AG04450 (cell line): ENCODE measurements at places on chromosomes 2 and 18. TPM values are rescaled to one million over a fixed set of nuclear protein-coding genes. Genes with fewer than 3 reads are reported as not detected.

DNA sequence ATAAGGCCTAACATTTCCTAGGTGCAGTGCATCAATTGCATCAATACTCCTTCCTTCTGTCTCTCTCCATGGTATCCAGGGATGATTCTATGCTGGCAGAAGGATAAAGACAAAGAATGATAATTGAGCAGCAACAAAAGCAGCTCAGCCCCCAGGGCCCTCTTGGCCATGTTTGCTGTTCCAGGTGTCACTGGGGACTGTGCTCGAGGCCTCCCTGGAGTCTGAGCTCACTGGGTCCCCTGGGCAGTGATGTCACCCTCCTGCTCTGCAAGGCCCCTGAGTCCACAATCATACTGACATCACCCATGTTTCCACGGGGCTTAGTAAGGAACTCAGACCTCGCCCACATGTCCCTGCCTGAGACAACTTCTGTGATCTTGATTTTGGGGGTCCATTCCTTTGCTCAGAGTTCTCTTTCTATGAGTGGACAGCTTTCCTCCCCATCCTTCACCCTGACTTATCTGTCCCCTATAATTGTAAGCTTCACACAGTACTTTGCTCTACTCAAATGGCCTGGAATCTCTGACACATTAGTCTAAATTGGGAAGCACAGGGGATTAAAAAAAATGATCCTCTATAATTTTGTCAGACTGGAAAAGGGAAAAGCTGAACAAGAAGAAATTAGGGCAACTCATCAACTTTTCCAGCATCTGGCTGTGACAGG is 15.8 kb upstream of the EXOC6B start:
- DNase-seq: no peak

DNA sequence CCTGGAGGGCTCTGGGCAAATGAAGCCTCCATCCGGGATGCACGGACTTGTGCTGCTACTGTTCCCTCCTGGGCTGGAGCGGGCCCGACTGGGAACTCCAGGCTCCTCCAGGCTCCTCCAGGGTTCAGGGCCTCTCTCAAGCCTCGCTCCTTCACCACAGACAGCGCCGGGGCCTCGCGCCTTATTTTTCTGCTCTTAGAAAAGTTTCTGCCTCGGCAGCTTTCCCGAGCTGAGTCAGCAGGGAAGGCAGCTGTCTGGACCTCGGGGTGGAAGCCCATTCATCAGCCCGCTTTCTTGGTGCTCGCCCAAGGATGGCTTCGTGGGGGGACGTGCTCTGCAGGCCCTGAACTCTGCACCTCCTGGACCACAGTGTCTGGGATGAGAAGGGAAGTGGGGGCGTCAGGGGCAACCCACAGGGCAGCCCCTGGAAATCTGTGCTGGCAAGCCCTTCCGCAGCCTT is 12.9 kb upstream of the TEX51 start:
- peak; percentile 3 for DNase-seq

DNA sequence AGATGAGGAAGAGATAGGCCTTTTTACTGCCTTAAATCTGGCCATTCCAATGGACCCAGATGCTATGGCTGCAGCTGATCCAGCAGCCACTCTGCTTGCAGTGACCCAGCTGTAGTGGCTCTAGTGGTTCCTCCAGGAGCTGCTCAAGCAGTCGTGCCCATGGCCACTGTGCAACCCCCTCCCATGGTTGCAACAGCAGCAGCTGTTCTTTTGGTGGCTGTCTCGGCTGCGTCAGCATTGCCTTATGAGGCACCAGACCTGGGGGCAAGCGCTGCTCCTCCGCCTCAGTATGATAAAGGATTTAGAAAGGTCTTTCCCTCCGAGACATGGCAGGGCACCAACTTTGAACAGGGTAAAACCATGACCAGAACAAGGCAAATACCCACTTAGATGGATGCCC is 384.9 kb upstream of the DCC start:
- DNase-seq: no peak

The GAL3ST2 gene
- not detected in 2 replicates for polyA plus RNA-seq

The VIL1 gene
- polyA plus RNA-seq: 0.06 TPM in 1 of 2 replicates, not detected in the other

- DNase-seq: no peak
Observed at GRCh38 chr18:12861637-12862036, 22.4 kb downstream of the PTPN2 start.

The THSD7B gene
- polyA plus RNA-seq: not detected in 2 replicates

DNA sequence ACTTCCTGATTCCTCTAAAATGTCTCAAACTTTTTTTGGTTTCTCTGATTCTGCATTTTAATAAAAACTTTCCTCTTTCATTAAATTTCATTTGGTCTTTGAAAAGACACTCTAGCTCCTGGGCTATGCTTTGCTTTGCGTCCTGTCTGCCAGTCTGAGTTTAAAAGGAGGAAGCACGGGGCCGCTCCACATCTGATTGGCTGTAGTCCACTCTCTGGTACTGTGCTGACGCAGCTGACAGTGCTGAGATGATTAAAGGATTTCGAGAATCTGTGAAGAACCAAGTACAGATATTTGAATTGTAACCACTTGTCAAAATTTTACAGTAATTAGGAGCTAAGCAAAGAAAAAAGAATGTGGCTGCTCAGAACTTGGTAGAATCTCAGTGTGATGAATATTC is 199.6 kb upstream of the HNMT start:
- DNase-seq: no peak

The FOXD4L1 gene
- 0.02 TPM in 1 of 2 replicates, not detected in the other for polyA plus RNA-seq

- no peak for DNase-seq
Observed at GRCh38 chr18:78692105-78692504, 287.5 kb upstream of the SALL3 start.

DNA sequence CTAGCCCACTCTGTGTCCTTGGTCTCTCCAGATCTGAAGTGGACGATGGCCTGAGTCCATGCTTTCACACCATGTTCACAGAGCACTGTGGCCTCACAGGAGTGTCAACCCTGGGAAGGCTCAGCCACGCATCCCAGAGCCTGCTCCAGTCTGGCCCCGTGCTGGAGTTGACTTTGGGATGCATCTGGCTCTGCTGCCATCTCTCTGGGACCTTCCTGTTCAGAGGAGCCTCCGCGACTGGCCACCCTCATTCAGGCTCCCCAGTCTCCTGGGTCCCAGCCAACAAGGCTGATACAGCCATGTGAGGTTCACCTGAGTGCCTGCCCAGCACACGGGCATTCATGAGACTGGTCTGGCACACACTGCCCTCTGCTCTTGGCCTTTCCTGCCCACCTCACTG is 199.7 kb upstream of the RAB6C start:
- DNase-seq: no peak

The PLGLB2 gene
- 2.9 and 4.5 TPM in 2 replicates for polyA plus RNA-seq

- DNase-seq: no peak
Observed at GRCh38 chr2:56534321-56534720, 350.5 kb downstream of the CCDC85A start.

DNA sequence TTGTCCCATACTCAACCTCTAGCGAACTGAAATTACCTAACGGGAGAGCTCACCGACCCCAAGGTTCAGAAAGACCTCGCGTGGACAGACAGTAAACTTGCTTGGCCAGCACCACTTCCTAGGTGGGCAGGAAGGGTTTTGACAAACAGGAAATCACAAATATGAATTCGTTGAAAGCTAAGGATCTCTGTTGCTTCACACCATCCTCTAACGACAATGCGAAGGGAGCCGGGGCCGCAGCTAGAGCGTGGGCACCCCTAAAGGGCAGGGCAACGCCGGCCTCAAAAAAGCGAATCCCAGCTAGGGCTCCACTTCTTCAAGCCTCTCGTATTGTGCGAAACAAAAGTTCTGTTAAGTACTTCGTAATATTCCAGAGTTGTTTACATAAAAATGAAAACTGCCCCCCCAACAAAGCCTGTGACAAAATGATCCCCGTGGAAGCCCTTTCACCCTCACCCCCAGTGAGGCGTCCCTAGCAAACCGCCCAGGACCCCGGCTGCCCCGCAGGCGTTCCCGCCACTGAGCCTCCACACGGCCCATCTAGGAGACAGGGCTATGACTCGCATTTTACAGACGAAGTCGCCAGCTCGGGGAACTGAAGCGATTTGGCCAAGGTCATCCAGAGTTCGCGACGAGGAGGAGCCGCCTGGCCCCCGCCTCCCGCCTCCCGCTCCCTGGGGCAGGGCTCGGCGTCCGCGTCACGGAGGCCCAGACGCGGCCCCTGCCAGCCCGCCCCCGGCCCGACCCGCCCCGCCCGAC is 548 bp downstream of the KANSL3 start:
- peak; percentile 48 for DNase-seq

The HOXD10 gene
- polyA plus RNA-seq: not detected in 2 replicates

DNA sequence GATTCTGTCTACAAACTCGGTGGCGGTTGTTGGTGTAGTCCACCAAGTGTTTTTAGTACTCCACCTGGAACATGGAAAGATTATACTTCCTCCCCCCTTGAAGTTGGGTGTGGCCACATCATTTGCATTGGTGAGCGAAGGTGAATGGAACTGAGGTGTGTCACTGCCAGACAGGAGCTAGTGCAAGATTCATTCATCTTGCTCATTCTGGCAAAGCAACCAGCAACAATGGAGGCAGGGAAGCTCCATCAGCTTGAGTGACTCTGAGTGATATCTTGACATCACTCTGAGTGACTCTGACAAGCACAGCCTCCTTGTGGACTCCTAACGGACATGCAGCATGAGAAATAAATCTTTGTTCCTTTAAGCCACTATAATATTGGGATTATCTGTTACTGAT is 54.7 kb upstream of the SLC1A4 start:
- no peak for DNase-seq

The GALR1 gene
- polyA plus RNA-seq: not detected in 2 replicates

DNA sequence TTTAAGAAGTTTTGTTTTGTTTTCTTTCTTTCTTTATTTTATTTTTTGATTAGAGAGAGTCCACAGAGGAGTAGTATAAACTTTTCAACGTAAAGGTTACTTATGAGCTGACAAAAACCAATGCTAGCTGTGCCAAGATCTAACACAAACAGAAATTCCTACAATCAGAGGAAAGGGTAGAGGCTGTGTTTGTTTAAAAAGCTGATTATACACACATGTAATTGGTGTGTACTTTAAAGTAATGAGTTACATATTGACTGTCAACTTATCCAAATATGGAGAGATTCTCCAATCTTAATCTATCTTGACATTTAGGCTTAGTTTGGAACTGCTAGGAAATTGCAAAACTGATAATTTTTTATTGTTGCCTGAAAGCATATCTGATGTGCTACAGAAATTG is 63.7 kb upstream of the FAM110C start:
- DNase-seq: no peak

- peak; percentile 26 for DNase-seq
Observed at GRCh38 chr18:11808001-11808855, 43.0 kb upstream of the CHMP1B start.

DNA sequence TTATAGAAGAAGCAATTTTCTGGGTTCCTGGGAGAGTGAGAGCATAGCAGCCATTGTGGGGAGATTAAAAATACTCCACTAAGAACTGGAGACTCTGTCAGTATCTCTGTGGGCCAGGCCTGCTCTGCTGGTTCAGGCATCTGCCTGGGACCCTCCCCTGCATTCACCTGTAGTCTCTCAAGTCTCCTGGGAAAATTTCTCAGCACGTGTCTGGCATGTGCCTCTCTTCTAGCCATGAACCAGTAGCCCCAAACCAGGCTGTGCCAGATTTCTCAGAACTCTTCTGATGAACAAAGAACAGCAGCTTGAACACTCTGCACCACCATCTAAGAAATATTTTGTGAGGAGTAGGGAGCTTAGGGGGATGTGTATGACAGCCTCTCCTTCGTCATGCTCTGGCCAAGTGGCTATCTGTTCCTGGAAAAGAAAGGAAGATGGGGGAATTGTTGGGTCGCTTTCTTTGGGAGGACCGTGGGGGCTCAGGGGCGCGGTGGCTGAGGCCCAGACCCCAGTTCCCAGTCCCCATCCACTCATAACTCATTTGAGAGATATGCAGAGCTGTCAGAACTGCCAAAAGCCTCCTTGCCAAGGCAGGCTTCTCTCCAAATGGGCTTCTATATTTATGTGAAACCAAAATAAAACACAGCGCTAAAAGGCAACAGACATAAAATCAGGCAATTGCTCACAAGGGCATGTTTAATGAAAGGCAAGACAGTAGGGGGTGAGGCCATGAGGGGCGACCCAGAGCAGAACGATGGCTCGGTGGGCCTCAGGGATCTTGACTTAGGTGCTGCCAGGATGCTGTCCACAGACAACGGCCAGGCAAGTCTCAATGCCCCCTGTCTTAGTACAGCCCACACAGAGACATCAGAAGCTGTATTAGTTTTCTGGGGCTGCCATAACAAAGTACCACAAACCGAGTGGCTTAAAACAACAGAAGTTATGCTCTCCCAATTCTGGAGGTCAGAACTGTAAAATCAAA is 114.7 kb upstream of the TNP1 start:
- no peak for DNase-seq

- DNase-seq: no peak
Observed at GRCh38 chr18:80210312-80211083, 36.8 kb downstream of the PARD6G start.

DNA sequence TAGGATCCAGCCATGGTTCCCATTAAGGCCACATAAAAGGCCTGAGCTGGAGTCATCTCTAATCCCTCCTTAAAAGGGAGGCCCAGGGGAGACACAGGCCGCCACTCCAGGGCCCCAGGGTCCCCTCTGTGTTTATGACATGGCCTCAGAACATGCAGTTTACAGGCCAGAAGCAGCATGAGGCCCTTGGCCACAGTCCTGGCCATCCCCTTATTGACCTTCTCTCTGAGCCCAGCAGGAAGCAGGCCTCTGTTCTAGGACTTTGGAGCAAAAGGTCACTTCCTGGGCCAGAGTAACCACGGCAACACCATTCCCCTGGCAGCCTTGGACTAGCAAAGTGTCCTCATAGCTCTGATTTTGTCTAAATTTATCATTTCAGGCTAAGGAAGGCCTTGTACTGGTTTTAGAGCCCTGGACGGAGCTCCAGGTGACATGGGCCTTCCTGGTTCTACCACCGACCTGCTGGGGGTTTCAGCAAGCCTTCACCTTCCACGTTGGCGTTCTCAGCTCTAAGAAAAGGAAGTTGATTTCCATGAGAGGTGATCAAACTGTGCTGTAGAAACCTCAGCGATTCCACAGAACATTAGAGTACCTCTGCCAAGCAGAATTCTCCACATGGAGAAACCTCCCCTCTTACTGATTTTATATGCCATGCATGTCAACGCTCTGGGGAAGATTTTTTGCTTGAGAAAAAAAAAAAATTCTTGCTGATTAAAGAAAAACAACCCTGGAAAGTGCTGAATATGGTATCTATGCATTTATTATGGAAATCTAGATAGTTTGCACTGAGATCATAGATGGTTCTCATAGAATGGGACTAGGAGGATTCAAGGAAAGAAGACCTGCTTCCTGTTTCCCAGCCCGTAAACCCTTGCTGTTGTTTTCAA is 53.7 kb downstream of the HS1BP3 start:
- no peak for DNase-seq
